ENCODE measurements at places on chromosomes 12 and 14.

- DNase-seq = no peak
Observed at GRCh38 chr12:1829306-1829900, 9.0 kb downstream of the LRTM2 start.

- no peak for DNase-seq
Observed at GRCh38 chr12:123543541-123543940, 10.0 kb upstream of the RILPL1 start.

- no peak for DNase-seq
Observed at GRCh38 chr12:105977236-105977635, 161.5 kb downstream of the NUAK1 start.

- DNase-seq = no peak
Observed at GRCh38 chr12:88175544-88175943, 33.4 kb downstream of the TMTC3 start.

GRCh38 chr12:12338527-12339168 is 11.4 kb downstream of the MANSC1 start:
- no peak for DNase-seq

DNA sequence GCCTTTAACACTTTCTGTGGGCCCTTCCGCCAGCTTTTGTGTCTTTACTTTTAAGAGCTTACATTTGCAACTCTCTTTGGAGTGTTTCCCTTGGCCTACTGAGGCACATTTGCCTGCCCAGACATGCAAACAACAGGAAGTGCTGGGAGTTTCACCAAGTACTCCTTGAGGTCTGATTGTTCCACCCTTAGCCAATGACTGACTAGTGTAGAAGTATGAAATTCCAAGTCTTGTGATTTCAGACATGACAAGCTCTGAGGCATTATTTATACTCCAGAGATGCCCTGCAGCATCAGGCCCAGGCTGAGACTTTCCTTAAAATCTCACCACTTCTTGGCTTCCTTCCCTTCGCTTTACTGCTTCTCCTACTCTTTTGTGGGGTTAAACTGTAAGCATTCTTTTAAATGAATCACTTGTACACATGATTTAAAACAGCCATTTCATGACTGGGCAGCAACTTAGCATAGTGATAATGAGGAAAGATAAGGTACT is 174.1 kb downstream of the SLC6A15 start:
- no peak for DNase-seq

DNA sequence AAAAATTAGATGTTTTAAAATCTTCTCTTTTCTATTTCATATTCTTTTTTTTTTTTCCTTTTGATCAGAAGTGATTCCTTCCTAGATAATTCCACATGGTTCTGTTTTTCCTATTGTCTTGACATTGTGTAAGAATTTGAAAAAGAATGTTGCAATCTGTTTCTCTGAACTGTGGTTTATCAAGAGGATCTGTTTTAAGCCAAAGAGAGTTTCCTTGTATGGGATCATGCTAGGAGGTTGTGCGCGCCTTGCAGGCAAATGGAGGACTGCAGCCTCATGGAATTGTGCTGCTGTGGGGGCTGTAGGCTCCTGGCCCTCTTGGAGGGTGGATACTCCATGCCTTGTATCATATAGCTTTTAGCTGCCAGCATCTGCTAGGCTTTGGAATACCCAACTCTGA is 43.3 kb upstream of the MBIP start:
- no peak for DNase-seq

- peak; percentile 69 for DNase-seq
Observed at GRCh38 chr12:52380271-52380694, 5.2 kb downstream of the KRT84 start.

DNA sequence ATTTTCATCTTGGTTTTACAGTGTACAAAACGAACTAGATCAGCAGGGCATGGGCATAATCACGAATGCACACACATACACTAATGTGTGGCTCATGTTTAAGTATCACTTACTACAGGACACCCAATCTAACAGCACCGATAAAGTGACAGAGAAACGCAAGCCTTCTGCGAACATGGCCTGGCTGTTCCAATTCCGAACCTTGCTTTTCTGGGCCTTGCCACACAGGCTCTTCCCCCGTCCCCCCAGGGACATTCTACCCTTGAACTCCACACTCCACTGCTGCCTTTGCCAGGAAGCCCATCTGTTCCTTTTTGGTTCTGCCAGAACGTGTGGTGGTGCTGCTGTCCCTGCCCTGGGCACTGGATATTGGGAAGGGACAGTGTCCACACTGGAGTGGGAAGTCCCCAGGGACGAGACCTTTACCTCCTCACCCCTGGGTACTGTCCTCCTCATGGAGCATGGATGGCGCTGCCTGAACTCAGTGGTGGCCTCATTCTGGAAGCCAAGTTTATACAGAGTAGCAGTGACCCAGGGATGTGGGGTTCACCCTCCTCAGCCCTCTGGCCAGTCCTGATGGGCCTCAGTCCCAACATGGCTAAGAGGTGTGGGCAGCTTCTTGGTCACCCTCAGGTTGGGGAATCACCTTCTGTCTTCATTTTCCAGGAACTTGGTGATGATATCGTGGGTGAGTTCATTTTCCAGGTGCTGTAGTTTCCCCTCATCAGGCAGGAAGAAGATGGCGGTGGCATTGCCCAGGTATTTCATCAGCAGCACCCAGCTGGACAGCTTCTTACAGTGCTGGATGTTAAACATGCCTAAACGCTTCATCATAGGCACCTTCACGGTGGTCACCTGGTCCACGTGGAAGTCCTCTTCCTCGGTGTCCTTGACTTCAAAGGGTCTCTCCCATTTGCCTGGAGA is 7.9 kb downstream of the SERPINA1 start:
- DNase-seq = no peak

DNA sequence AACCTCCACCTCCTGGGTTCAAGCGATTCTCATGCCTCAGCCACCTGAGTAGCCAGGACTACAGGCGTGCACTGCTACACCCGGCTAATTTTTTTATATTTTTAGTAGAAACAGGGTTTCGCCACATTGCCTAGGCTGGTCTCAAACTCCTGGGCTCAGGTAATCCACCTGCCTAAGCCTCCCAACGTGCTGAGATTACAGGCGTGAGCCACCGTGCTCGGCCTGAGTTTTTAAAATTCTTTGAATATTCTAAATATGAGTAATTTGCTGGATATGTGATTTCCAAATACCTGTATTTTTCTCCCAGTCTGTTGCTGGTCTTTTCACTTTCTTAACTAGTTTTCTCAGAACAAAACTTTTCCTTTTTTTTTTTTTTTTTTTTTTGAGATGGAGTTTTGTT is 27.4 kb downstream of the GIT2 start:
- no peak for DNase-seq
